ENCODE measurements at places on chromosomes 4 and X.

GRCh38 chr4:164866817-164867490 lies 10.0 kb upstream of the APELA start:
- no peak for DNase-seq

DNA sequence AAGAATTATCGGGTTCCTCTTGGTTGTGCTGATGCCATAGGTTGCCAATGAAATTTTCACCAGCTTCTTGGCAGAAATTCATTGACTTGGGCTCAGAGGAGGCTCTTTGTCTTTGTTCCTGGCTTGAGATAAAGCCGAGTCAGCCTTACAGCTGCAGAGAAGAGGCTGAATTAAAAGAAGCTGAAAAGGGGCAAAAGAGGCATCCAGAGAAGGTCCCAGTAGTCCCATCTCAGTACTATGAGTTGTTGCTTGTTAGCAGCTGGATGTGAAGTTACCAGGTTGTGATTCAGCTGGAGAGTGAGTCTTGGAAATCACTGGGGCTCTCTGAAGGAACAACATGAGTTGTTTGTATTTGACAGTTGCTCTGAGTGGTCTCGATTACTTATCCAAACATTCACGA lies 59.7 kb downstream of the SMAD1 start:
- no peak for DNase-seq

DNA sequence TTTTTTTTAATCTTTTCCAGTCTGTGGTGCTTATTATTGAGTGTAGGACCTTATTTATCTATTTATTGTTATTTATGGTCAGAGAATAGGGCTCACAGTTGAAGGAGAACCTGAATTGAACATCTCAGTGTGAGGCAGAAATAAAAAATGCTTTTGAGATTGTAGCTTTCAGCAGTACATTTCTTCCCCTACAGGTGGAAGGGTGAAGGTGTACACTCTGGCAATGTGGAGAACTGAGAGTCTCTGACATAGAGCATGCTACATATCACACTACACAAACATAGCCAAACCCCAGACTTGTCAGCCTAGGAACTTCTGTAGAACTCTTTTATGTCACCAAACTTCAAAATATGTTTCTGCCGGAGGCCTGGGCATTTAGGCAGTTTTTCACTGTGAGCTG lies 140.2 kb downstream of the STIM2 start:
- no peak for DNase-seq

GRCh38 chr4:124262211-124263179 lies 450.0 kb downstream of the ANKRD50 start:
- DNase-seq = peak; percentile 1

DNA sequence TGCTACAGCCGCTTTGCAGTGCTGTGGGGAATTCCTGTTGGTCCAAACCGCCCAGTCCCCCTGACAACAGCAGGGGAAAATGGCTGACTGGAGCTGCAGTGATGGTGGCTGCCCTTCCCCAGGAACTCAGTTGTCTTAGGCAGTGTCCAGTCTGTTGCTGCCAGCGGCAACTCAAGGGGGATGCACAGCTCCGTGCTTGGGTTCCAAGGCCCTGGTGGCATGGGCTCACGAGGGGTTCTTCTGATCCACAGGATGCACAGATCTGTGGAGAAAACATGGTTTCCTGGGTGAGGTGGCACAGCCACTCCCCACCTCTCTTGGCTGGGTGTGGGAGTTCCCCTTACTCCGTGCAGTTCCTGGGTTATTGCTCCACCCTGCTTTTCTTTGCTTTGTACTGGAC lies 261.2 kb downstream of the TLL1 start:
- DNase-seq = no peak

- no peak for DNase-seq
Observed at GRCh38 chr4:38567457-38567856, 96.5 kb upstream of the KLF3 start.

DNA sequence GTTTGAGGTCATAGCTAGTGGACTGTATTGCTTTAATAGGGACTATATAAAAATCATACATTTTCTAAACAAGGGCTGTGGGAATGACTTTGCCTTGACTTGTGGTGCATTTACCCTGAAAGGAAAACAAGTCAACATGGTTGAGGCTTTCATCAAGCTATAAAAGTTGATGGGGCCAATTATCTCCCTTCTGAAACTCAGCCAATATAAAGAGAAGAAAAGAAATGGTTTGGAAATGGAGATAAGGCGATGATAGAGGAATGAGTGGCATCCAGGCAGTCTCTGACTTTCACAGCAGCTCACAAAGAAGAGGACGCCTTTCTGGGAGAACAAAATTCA lies 118.7 kb downstream of the SMARCA1 start:
- no peak for DNase-seq

DNA sequence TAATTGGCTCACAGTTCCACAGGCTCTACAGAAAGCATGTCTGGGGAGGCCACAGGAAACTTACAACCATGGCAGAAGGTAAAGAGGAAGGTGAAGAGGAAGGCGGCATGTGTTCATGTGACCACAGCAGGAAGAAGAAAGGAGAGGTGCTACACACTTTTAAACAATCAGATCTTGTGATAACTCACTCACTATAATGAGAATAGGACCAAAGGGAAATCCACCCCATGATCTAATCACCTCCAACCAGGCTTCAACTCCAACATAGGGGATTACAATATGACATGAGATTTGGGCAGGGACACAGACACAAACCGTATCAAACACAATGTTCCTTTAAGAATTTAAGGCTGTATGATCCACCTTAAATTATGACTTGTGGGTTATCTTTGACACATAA lies 10.5 kb upstream of the PGM2 start:
- no peak for DNase-seq

- DNase-seq = no peak
Observed at GRCh38 chrX:53438832-53439230, 4.7 kb upstream of the HSD17B10 start.

GRCh38 chr4:104938624-104939023 lies 208.1 kb upstream of the TET2 start:
- DNase-seq = no peak

GRCh38 chrX:39560271-39560670 lies 537.5 kb downstream of the BCOR start:
- no peak for DNase-seq

DNA sequence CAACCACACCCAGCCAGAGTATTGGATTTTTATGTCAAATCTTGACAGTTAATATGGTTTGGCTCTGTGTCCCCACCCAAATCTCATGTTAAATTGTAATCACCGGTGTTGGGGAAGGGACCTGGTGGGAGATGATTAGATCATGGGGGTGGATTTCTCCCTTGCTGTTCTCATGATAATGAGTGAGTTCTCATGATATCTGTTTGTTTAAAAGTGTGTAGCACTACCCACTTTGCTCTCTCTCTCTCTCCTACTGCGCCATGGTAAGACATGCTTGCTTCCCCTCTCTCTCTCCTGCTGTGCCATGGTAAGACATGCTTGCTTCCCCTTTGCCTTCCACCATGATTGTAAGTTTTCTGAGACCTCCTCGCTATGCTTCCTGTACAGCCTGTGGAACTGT lies 86.9 kb upstream of the COX18 start:
- no peak for DNase-seq

DNA sequence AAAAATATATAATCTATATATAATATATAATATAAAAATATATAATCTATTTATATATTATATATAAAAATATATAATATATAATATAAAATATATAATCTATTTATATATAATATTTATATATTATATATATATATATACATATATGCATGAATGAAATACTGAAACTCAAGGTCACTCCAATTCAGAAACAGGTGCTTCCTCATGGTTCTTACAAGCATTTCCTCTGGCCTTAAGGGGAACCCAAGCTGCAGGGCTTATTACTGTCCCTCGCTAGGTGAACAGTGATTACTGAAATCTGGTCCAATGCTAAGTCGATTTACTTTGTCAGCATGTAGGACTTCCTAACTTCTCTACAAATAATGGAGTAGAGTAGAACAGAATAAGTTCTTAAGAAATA lies 174.3 kb downstream of the GPM6A start:
- DNase-seq = no peak

GRCh38 chr4:70741867-70742658 lies 20.3 kb downstream of the RUFY3 start:
- no peak for DNase-seq

DNA sequence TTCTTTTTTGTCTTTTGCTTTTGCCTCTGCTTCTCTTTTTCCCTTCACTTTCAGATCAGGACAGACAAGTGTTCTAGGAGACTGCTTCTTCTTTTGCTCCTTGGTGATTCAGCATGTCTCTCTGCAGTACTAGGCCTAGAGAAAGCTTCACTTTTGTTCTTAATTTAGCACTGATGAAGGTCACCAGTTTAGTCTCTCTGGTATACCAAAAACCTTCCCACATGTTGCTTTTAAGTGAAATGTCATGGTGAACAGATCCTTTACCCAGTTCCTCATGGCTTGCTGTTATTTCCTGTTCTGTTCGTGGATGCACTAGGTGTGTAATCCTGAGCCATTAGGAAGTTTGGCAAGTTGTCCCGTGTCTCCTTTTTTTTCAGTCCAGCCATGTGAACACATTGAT lies 53.3 kb downstream of the NBDY start:
- no peak for DNase-seq

GRCh38 chrX:26918631-26919030 lies 544.5 kb downstream of the PPP4R3C start:
- no peak for DNase-seq

DNA sequence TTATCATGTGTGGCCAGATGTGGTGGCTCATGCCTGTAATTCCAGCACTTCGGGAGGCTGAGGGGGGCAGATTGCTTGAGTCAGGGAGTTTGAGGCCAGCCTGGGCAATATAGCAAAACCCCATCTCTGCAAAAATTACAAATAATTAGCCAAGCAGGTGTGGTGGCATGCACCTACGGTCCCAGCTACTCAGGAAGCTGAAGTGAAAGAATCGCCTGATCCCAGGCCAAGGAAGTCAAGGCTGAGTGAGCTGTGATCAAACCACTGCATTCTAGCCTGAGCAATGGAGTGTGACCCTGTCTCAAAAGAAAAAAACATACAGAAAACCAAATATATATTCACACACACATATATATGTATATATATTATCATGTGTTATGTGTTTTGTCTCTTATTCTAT lies 15.0 kb downstream of the APELA start:
- no peak for DNase-seq

- DNase-seq = no peak
Observed at GRCh38 chr4:21090094-21090666, 389.9 kb downstream of the PACRGL start.

DNA sequence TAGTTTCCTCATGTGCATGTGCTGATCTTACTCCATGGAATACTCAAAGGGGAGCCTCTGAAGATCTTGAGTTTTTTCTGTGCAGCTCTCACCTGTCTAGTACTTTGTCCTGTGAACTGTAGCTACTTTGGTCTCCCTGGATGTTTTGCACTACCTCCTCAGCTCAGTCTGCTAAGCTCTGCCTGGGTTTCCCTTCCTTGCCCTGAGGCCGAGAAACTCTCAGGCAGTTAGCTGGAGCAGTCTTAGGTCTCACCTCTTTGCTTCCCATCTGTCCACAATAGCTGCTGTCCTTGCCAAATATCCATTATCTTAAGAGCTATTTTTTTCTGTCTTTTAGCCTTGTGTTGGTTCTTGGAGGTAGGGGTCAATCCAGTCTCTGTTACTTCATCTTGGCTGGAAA lies 11.6 kb downstream of the THAP6 start:
- no peak for DNase-seq

DNA sequence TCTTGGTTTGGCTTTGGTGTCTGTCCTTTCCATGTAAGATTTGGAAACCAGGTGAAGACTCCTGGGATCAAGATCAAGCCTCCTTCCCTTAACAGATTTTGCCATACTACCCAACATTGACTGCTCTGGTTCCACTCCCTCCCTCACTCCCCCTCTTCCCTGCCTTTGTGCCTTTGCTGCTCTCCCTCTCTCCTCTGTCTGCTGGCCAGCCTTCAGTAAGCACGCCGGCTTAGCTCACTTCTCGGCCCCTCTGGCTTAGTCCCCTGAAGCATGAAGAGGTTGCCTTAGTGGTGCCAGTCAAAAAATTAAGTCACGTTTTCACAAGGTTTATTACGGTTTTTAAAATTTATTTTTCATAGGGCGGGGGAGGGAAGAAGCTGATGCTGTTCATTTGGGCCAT lies 6.0 kb downstream of the GRIA3 start:
- DNase-seq = no peak

- no peak for DNase-seq
Observed at GRCh38 chr4:149746276-149746675, 69.4 kb downstream of the IQCM start.

GRCh38 chr4:74293558-74293957 lies 14.7 kb upstream of the EPGN start:
- no peak for DNase-seq

- no peak for DNase-seq
Observed at GRCh38 chr4:94970650-94971049, 212.9 kb downstream of the BMPR1B start.

- DNase-seq = no peak
Observed at GRCh38 chrX:79089896-79090584, 54.4 kb upstream of the GPR174 start.

DNA sequence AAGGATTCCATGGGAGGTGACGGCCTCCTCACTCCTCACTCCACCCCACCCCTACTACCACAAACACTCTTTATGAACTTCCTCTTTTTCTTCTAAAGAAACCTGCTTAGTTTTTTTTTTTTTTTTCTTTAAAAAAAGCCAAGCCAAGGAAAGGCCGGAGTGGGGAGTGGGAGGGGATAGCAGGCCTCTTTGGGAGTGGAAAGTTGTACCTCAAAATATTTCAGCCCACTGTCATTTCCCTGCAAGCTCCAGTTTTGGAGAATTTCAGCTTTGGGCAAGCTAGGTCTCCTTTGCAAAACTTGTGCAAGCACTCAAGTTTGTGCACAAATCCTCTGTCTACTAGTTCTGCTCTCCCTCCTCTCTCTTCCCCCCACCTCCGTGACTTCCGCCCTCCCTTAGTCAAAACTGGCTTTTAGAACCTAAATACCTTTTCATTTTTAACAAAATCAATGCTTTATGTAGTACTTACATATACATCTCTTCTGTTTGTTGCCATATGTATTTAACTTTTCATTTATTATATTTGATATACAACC lies 512 bp upstream of the ANTXR2 start:
- DNase-seq = no peak

DNA sequence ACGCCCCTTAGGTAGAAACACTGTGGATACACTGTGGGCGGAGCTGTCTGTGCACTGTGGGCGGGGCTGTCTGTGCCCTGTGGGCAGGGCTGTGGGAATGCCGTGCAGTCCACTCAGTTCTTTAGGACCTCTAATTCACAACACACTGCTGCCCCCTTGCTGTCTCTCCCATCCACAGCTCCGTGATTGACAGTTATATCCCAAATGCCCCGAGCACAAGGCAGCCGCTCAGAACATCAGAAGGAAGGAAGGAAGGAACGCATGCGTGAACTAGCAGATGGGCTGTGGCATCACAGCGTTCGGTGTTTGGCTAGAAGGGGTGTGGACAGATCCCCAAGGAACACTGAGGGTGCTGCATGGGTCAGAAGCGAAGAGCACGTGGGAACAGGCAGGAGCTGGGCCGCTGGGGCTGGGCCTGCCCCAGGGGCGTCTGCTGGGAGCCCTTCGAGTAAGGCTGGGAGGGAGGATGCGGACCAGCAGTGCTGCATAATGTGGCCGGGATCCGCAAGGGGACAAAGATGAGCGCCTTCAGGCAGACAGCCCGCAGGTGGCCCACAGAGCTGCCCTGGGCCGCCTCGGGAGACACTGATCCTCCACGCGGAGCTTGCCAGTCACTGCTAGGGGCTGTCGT lies 29.8 kb downstream of the ACOX3 start:
- no peak for DNase-seq

- no peak for DNase-seq
Observed at GRCh38 chr4:129246145-129246544, 150.2 kb downstream of the C4orf33 start.

- DNase-seq = no peak
Observed at GRCh38 chrX:98627645-98628044, 1743.9 kb downstream of the RPA4 start.
